Skeletal muscle cell (primary cell): ENCODE measurements at places on chromosomes 7 and 10.

DNA sequence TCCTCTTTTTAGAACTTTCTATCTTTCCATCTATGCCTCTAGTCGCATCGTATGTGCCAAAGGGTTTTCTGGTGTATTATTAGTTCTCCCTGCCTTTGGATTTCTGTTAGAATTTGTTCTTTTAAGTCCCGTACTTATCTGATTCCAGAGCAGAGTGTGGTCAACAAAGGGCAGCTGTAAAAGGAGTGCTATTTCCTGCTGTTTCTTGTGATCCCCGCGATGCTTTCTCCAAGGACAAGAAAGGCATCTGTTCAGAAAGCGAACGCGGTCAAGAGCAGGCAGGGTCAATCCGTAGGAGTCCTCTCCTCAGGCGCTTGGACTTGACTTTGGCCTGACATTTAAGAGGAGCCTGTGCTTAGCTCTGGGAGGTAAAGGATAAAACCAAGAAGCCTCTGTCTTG lies 1152.1 kb upstream of the AUTS2 start:
- DNase-seq: no peak

- DNase-seq: no peak
Observed at GRCh38 chr10:132805599-132805998, 19.7 kb upstream of the NKX6-2 start.

DNA sequence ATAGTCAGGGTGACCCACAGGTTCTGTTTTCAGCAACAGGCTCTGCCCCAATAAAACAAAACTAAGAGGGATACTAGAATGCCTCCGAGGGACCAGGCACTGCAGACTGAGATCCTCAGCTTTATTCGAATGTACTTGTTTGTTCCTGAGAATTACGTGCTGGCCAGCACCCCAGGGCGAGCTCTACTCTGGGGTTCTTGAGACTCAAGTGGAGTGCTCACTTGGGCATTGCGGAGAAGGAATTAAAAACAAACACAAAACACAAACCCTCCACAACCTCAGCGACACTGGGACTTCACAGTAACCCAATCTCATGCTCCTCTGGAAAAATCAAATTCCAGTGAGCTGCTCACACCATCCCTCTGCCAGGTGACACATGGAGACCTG lies 250.7 kb downstream of the TNS3 start:
- DNase-seq: no peak

DNA sequence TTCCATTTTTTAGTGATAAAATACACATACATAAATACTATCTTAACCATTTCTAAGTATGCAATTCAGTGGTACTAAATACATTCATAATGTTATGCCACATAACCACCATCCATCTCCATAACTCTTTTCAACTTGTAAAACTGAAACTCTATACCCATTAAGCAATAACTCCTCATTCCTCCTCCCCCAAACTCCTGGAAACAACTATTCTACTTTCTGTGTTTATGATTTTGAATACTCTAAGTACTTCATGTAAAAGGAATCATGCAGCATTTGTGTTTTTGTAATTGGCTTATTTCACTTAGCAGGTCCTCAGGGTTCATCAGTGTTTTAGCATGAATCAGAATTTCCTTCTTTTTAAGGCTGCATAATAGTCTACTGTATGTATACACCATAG lies 131.8 kb downstream of the TES start:
- DNase-seq: no peak
